ENCODE measurements at places on chromosomes 6 and 20.

- DNase-seq, result no peak
Measured at GRCh38 chr6:43669050-43669921, 18.3 kb downstream of the MRPS18A start.

- DNase-seq, result no peak
Measured at GRCh38 chr6:28875191-28875747, 48.5 kb downstream of the TRIM27 start.

DNA sequence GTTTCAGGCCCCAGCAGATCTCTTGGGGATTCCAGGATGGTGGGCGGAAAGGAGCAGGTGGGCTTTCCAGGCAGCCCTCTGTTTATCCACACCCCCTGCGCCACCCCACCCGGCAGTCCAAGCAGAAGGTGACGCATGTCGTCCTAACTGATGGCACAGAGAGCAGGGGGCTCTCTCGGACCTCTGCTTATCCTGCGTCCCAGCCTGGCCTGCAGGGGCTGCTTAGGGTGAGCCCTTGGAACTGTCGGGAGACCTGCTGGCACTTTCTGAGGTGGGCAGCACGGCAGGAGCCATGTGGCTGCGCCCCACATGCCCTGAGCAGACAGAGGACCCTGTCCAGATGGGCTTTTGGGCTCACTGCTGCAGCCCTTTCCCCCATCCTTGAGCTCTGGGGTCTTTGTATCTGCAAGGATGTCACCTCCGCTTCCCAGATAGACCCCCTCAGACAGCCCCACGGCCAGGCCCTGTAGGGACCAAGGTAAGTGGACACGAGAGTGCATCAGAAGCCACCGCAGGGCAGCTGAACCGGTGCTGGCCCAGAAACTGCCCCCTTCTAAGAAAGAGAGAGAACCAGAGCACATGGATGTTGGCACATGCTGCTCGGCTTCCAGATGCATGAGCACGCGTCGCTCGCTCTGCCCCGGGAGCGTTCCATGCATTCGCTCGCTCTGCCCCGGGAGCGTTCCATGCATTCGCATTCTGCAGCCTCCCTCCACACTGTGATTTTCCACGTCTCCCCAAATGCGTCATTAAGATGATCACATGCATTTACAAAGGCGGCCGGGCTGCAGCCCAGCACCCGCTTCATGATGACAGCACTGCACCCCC is 246.7 kb downstream of the TAF4 start:
- DNase-seq, result no peak

- no peak for DNase-seq
Measured at GRCh38 chr6:154373971-154374370, 17.4 kb upstream of the IPCEF1 start.

- no peak for DNase-seq
Measured at GRCh38 chr6:108068618-108069017, 5.9 kb downstream of the OSTM1 start.

GRCh38 chr6:925656-926213 is 232.8 kb upstream of the EXOC2 start:
- no peak for DNase-seq

- DNase-seq, result no peak
Measured at GRCh38 chr6:140879946-140880345, 1252.8 kb upstream of the GJE1 start.

GRCh38 chr20:40600441-40601219 is 88.4 kb downstream of the MAFB start:
- DNase-seq, result no peak

GRCh38 chr20:24696396-24696795 is 227.0 kb downstream of the SYNDIG1 start:
- DNase-seq, result no peak

DNA sequence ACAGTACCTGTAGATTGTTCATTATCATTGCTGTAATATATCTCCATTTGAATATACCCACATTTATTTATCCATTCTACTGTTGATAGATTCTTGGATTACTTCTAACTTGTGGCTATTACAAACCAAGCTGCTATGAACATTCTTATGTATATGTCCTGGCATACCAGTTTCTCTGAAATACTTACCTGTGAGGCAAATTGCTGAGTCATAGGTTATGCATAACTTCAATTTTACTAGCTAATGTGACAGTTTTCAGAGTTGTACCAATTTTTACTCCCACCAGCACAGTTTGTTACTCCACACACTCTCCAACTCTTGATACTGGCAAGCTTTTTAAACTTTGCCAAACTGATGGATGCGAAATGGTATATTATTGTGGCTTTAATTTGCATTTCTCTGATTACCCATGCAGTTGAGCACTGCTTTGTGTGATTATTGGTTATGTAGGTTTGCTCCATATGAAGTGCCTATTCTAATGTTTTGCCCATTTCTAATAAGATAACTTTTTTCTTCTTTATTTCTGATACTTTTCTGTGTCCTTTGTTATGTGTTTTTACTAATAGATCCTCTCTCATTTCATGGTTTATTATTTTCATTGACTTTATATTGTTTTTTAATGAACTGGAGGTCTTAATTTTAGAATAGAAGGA is 62.8 kb upstream of the SDHAF4 start:
- DNase-seq, result no peak

GRCh38 chr6:26249707-26249956 is 115.4 kb upstream of the BTN3A2 start:
- no peak for DNase-seq

DNA sequence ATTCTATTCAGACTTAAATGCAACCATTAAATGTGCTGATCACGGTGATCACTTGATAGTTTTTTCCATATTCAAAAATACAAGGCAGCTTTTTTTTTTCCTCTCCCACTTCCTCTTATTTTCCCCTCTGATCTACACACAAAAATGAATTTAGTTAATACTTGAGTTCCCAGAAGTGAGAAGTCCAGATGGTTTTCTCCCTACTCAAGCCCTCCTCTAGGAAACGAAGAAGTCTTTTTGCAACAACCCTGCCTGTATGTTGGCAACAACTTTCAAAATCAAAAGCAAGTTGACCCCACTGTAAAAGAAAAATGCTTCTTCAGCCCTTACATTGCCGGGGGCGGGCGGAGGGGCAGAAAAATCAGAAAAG is 24.3 kb downstream of the ARHGAP18 start:
- DNase-seq, result no peak
